ENCODE measurements at places on chromosomes 7 and 10.

- no peak for DNase-seq
Measured at GRCh38 chr7:98252425-98253054, 508 bp upstream of the TECPR1 start.

DNA sequence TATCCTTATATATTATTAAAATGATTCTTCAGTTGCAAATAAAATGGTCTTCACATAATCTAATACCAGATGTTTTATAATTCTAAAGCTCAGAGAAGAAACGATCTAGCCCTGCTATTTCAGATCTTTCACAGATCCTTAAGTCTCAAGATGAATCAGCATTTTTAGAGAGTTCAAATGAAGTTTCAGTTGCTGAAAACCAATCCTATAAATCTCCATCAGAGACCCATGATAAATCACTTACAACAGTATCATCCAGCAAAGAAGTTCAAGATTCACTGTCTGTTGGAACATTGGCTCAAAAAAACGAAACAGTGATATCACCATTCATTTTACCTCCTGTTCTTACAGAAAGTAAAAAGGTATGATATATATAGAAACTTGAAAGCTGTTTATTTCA, 137.0 kb downstream of the CCDC7 start:
- DNase-seq = no peak

GRCh38 chr7:16232273-16232672, 189.1 kb downstream of the CRPPA start:
- DNase-seq = no peak

DNA sequence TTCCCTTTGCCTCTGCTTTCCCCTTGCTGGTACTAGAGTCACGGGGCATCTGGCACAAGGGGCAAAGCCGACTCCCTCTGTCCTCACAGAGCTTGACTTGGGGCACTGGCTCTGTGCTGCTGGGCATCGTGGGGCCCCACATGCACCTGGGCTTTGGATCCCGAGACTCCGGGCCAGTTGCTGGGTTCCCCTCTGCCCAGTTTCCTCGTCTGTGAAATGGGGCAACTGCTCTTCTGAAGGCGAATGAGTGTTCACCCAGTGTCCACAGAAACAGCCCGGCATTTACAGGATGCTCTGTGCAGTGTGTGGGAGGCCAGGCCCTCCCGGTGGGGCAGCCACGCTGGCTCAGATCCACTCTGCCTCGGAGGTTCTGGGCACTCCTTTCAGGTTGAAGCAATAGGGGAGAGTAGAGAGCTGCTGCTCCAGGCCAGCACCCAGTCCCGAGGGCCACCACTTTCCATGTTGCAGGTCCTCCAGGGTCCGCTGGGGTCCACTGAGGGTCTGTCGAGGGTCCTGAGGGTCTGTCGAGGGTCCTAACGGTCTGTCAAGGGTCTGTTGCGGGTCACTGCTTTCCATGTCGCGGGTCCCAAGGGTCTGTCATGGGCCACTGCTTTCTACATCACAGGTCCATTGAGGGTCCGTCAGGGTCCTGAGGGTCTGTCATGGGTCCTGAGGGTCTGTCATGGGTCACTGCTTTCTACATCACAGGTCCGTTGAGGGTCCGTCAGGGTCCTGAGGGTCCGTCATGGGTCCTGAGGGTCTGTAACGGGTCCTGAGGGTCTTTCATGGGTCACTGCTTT, 103.6 kb downstream of the VIPR2 start:
- DNase-seq = no peak

- peak; percentile 69 for DNase-seq
Measured at GRCh38 chr7:23469150-23469960, 936 bp downstream of the IGF2BP3 start.
